ENCODE measurements at places on chromosomes 16 and 17. TPM values are rescaled to one million over a fixed set of nuclear protein-coding genes. Genes with fewer than 3 reads are reported as not detected.

The C17orf107 gene
- 9.9 TPM for total RNA-seq

The MARVELD3 gene
- total RNA-seq, result not detected

The TEX14 gene
- 0.03 TPM for total RNA-seq

The XYLT1 gene
- total RNA-seq, result 16.0 TPM

The SPIRE2 gene
- 0.72 TPM for total RNA-seq
